ENCODE measurements at places on chromosomes 6 and 20.

GRCh38 chr6:155004576-155005372 is 9.7 kb downstream of the TIAM2 start:
- DNase-seq: no peak

DNA sequence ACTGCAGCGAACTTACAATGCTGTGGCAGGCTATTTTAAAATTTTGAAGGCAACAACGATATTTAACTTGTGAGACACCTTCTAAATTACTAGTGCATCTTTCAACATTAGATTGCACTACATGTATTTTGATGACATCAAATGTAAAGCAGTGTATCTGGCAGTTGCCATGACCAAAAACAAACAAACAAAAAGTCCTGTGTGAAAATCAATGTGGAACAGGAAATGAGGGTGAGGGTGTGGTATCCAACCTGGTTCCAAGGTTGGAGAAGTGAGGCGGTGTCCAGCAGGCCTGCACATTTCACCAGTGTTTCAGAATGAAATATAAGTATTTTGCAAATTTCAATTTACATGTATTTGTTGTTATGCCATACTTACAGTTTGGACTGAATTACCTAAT is 112.0 kb downstream of the LAMP5 start:
- no peak for DNase-seq

- no peak for DNase-seq
Observed at GRCh38 chr20:62885896-62886708, 24.5 kb upstream of the TCFL5 start.

DNA sequence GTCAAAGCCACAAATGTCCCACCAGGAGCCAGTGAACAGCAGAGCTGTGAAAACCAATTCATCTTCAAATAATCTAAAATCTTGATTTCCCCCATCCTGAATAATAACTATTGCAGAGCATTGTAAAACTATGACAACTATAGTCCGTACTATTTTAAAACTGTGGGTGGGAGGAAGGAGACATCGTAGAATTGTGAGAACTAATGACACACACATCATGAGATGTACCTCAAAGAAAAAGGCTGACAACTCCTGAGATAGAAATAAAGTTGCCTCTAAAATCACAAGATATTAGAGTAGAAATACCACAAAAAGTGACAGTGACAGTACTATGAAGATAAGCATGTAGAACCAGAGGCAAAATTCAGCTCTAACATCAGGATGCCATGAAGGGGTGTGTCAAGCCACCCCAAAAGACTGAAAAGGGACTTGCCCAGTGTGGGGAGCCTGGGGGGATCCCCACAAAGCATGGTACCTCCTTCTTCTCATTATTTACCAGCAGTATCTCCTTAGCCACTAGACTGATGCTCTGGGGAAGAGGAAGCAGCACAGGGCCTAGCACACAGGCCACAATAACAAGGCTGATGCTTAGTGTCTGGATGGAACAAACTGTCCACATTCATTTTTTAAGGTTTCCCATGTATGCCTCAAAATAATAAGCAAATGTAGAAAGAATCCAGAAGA is 13.4 kb downstream of the NAPB start:
- DNase-seq: peak; percentile 32

DNA sequence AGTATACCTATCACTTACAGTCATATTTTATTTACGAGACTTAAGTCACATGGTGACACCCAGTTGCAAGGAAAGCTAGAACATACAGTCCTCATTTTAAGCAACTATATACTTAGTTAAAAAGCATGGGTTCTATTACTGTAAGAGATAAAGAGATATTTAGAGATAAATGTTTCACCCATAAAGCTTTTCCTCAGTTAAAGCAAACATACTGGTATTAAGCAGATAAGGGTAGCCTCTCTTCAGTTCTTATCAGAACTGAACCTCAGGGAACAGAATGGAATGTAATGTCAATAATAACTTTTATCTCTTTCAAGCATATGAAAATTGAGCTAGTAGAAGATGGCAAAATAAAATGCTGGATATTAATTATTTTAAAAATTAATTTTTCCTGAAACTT is 9.9 kb upstream of the ASCC3 start:
- no peak for DNase-seq

- DNase-seq: no peak
Observed at GRCh38 chr6:142008016-142008735, 124.5 kb upstream of the GJE1 start.

- DNase-seq: no peak
Observed at GRCh38 chr6:135567375-135568083, 70.0 kb upstream of the AHI1 start.

DNA sequence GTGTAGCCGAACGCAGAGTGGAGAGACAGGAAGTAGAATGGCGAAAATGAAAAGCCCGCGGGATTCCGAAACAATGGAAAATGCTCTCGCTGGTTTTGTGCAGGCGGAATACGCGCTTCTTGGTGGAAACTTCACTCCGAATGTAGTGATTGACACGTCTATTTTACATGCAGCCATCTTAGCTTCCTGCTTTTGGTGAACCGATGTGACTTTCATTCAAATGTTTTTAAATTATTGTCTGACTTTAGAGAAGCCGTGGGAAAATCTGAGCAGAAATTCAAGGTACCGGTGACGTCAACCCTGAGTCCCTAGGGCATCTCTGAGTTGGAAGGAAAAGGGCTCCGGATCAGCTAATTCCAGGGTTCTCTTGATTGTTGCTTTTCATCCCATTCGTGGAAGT is 11.4 kb downstream of the GPX5 start:
- peak; percentile 9 for DNase-seq

- DNase-seq: no peak
Observed at GRCh38 chr6:9455864-9456658, 958.8 kb downstream of the TFAP2A start.

DNA sequence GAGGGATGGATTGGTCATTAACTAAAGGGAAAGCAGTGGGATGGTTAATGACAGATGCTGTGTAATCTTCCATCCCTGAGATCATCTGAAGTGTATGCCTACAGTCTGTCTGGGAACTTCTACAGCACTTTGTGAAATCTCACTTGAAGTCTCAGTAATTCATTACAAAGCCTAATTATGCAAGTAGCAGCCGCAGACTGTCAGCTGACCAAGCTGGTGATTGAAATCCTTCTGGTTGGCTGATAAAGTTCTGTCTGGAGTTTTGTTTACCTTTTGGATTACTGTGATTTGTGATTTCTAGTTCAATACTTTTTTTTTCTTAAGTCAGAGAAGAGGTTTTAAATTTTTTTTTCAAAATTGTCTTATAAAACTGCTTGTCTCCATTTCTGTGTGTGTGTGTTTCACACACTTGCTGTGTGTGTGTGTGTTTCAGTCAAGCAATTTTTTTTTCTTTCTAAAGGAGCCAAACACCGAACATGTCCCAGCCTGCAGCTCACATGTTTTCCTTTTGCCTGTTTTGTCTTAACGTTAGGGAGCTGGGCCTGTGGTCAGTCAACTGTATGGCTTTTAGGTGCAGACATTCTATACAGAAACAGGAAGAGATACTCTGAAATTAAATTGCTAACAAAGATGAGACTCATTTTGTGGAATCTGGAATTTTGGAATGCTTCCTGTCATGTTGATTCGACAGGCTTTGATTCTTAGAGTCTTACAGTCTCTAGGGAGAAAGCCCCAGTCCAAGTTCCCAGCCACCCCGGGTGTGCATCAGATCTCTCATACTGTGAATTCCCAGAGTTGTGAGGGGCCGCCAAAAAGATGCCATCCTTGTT is 28.5 kb upstream of the ADGRF4 start:
- DNase-seq: no peak

- no peak for DNase-seq
Observed at GRCh38 chr6:170027647-170028043, 263.2 kb downstream of the DLL1 start.

DNA sequence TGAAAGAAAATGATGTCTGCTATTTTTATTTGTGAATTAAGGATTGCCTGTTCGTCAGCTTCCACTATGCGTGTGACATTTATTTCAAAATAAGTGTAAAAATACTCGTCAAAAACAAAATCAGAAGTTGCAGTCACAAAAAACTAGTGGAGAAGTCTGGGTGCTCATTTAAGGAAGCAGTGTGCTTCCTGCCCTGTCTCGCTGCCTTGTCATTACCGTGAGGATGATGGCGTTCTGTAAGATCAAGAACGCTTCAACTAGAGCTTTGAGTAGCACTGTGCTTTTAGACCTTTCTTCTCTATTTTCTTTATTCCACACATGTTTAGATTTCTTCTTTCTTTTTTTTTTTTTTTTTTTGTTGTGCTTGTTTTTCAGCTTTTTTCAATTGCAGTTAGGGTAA is 186.9 kb downstream of the TBC1D7 start:
- DNase-seq: no peak

All from activated CD4-positive, alpha-beta T cell treated with anti-CD3 and anti-CD28 coated beads, Interleukin-2, amount 50 U/mL, for 16 hours (primary cell).